ENCODE measurements at places on chromosomes 2 and 18.

- DNase-seq = no peak
Observed at GRCh38 chr2:133748007-133748700, 179.9 kb upstream of the NCKAP5 start.

- DNase-seq = peak; percentile 69
Observed at GRCh38 chr2:86704459-86704971, 15.6 kb upstream of the RMND5A start.

GRCh38 chr2:15510131-15510530 is 51.0 kb downstream of the NBAS start:
- no peak for DNase-seq

DNA sequence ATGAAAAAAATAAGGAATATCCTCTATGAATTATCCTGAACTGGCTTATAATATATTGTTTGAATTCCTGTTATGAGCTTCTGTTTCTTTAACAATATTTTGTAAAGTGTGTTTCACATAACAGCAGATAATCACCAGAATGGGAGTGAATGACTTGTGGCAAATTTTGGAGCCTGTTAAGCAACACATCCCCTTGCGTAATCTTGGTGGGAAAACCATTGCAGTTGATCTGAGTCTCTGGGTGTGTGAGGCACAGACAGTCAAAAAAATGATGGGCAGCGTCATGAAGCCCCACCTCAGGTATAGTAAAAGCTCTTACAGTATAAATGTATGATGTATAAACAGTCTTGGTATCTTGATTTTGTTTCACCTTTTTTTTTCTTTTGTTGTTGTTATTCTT is 5.9 kb downstream of the GEN1 start:
- no peak for DNase-seq

- DNase-seq = no peak
Observed at GRCh38 chr2:140270224-140270623, 1490.0 kb upstream of the NXPH2 start.

- DNase-seq = no peak
Observed at GRCh38 chr2:8316356-8316755, 365.5 kb upstream of the ID2 start.

DNA sequence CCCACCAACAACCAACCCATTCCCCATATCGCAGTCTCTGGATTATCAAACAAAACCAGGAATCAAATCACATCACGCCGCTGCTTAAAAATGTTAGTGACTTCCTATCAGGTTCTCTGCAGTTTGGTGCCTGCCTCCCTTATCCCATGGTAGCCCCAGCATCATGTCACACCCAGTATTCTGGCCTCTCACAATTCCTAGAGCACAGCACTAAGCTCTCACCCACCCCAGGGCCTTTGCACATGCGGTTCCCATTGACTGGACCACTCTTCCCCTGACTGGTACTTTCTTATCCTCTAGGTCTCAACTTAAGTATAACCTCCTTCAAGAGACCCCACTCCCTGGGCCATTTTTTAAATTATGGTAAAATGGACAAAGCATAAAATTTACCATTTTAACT is 12.8 kb downstream of the ATP8B1 start:
- no peak for DNase-seq

- no peak for DNase-seq
Observed at GRCh38 chr18:32613821-32614220, 143.1 kb upstream of the GAREM1 start.

DNA sequence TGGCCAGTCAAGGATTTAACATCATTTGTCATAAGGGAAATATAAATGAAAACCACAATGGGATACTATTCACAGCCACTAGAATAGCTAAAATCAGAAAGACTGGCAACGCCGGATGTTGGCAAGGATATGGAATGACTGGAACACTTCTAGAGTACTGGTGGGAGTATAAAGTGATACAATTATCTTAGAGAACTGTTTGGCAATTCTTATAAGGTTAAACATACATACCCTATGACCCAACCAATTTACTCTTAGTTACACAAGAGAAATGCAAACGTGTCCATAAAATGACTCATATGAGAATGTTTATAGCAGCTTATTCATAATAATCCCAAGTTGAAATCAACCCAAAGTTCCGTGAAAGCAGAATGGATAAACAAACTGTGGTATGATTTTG is 35.1 kb downstream of the MAPK4 start:
- DNase-seq = no peak

GRCh38 chr18:51330148-51330547 is 132.7 kb upstream of the MEX3C start:
- no peak for DNase-seq

DNA sequence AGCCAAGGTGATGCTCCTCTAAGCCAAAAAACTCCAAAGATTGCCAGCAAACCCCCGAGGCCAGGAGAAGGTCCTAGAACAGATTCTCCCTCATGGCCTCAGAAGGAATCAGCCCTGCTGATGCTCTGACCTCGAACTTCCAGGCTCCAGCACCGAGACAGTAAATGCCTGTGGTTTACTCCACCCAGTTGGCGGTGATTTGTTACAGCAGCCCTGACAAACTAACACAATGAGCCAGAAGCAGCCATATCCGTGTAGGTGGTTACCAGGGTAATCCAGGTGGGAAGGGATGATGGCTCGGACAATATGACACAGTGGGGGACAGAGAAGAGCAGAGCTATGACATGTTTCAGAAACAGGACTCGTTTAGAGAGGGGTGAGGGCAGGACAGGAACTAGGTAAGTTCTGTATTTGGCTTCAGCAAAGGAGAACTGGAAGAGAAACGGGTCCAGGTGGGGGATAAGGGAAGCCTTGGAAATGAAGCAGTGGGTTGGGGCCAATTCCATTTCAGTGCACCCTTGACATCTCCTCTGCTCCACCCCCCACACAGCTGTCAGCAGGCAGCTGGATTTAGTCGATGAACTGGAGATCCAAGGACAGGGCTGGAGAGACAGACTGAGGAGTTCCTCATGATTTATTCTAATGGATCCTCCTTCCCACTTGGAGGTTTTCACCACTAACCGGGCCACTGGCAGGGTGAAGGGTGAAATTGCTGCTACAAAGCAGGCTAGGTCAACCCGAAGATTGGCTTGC is 179.7 kb upstream of the SH3BP4 start:
- no peak for DNase-seq

DNA sequence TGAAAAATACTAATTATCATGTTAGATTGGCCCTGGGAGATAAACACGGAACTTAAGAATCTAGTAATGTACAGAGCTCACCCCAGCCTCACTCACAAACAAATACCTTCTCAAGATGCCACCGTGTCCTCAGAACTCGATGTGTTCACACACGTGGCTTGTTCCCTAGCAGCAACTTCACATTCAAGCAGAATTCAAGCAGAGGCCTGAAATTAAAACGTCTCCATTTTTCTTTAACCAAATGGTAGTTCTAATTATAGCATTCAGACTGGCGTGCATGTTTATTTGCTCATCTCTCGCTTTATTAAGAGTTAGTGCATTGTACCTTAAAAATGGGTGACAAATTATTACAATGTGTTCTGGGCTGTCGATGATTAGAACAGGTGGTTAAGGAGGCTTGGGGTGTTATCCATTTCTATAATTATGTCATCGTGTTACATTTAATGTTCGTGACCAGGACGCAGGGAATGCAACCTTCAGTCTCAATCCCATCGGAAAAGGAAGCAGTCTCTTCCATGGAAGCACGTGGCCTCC is 57.3 kb upstream of the SLC66A3 start:
- DNase-seq = no peak

DNA sequence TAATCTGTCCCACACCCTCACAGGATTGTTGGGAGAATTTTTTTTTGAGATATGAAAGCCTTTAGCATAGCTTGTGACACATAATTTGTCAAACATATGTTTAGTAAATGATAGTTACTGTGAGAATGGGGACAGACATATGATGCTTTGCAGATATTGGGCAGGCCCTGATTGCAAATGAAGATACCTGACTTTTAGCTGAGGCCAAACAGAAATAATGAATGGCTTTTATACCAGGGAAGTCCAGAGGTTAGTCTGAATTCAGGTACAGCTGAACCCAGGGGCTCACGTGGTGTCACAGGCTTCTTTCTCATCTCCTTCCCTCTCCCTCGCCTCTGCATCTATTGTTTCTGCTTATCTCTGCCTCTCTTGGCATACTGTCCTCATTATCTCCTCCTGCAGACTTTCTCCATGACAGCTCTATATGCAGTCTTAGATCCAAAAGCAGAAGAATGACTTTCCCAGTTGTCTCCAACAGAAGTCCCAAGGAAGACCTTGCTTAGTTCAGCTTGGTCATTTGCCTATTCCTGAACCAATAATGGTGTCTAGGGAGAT is 4.9 kb upstream of the WNT10A start:
- DNase-seq = no peak

- no peak for DNase-seq
Observed at GRCh38 chr2:69092857-69093256, 79.9 kb downstream of the ANTXR1 start.

- no peak for DNase-seq
Observed at GRCh38 chr2:113157897-113158753, 15.6 kb upstream of the PSD4 start.

DNA sequence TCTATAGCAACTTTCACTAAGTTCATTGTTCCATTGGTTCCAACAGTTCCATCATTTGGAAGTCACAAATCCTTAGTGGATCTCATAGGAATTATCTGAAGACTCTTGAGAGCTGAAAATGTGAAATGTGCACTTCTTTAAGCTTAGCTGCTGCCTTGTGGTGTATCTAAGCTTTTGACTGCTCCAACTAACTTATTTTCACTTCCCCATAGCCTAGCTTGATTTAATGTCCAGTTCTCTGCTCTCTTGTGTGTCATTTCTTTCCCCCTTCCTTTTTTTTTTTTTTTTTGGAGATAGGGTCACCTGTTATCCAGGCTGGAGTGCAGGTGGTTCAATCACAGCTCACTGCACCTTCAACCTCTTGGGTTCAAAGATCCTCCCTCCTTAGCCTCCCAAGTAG is 34.9 kb upstream of the CD302 start:
- no peak for DNase-seq

DNA sequence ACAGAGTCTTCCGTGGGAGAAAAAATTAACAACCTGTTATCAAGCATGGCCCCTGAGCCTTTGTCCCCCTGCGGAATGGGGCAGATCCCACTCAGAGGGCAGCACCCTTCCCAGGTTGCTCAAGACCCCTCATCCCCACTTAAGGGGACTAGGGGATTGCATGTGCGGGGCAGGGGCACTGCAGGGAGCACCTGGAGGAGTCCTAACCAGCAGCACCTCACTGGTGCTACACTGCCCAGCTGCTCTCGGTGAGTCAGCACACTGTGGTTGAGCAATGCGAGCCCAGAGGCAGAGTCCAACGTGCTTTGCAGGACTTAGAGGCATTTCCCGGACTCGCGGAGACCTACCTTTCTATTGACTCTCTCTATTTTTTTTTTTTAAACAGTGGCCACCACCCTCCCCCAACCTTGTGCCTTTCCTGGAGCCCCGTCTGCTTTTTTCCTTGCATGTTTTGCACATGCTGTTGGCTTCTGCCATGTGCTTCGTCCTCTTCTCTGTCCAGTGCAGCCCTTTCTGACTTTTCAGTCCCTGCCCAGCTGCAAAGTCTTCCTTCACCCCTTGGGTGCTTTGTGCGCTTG is 74.0 kb downstream of the IL1R2 start:
- peak; percentile 39 for DNase-seq

GRCh38 chr2:232319803-232320442 is 58.6 kb upstream of the ALPP start:
- no peak for DNase-seq

DNA sequence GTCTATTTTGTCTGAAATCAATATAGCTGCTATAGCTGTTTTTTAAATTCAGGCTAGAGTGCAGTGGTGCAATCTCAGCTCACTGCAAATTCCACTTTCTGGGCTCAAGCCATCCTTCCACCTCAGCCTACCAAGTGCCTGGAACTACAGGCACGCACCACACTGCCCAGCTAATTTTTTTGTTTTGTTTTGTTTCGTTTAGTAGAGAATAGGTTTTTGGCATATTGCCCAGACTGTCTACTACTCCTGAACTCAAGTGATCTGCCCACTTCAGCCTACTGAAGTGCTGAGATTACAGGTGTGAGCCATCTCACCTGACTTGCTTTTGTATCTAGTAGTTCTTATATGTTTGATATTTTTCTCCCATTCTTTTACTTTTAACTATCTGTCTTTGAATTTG is 259.7 kb downstream of the CDH19 start:
- DNase-seq = no peak

- DNase-seq = no peak
Observed at GRCh38 chr2:171166328-171166983, 5.8 kb upstream of the TLK1 start.

DNA sequence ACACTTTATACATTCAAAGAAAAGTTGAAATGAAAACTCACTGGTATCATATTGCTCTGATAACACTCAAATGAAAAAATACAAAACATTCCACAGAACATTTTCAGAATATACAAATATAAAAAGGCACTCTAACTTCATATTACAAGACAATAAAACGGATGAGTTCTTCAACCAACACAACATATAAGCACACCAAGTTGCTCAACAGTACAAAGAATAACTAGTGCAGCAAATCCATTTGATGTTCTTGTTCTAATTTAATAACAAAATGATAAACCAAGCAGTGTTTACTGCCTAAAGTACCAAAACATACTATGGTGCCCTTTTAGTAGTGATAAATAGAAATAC is 60.8 kb upstream of the PGAP1 start:
- DNase-seq = no peak

DNA sequence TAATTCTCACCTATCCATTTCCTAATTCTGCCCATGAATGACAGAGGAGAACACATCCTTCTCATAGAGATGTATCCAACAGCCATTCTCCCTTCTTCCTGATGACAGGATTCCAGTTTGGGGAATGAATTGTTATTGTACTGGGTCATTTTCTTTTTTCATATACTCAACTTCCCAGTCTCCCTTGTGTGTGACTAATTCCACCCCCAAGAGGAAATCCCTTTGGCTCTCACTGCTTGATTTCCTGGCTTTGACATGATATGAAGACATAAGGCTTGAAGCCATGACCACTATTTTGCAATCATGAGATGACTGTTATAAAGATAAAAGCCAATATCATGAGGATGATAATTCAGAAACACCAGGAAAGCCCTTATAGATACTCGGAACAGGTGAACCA is 384.7 kb upstream of the ACVR2A start:
- DNase-seq = no peak

DNA sequence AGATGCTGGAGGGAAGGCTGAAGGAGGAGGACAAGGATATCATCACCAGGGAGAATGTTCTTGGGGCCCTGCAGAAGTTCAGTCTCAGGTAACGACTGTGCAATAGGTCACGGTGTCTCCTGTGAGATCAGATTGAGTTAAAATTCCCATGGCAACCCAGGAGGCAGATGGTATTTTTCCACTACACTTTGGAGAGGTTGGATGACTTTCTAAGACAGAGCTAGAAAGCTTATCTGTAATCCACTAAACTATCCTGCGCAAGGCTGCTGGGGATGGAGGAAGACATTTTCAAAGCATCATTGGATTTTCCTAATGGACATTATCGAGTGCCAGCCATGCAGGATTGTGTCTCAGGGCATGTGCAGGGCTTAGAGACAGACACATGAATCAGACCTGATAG is 74.6 kb downstream of the ARMC9 start:
- no peak for DNase-seq
